ENCODE measurements at places on chromosomes 11 and 22. TPM values are rescaled to one million over a fixed set of nuclear protein-coding genes. Genes with fewer than 3 reads are reported as not detected.
A peak's percentile ranks its signal among the peaks of the same experiment; 100 is the strongest.

DNA sequence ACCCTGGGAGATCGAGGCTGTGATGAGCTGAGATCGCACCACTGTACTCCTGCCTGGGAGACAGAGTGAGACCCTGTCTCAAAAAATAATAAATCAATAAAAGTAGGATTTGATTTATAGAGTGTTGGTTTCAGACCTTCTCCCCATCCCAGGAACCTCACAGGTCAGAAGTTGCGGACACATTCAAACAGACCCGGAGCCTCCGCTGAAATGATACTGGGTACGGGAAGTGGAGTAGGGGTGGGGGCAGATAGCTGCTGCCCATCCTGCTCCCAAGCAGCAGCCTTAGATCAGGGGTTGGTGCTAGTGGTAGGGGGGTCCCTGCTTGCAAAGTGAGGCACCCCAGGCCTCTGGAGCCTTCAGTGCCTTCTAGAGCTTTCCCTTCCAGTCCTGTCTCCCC lies 7.8 kb downstream of the PRDM11 start:
- no peak overlapping the region for H3K4me3 ChIP-seq
- peak overlapping the region; percentile 47 for H3K27ac ChIP-seq
- DNase-seq = no peak
- peaks cover 85% of the 10 kb centered on the region for H3K4me1 ChIP-seq
- H3K36me3 ChIP-seq = no peaks in the 10 kb centered on the region
- no peaks in the 10 kb centered on the region for H3K27me3 ChIP-seq

The IPO7 gene
- 64.8 TPM for total RNA-seq

GRCh38 chr11:134939031-134939430 lies 527.0 kb upstream of the B3GAT1 start:
- H3K4me1 ChIP-seq = no peaks in the 10 kb centered on the region
- H3K4me3 ChIP-seq = no peak overlapping the region
- no peaks in the 10 kb centered on the region for H3K27me3 ChIP-seq
- H3K36me3 ChIP-seq = no peaks in the 10 kb centered on the region
- no peak overlapping the region for H3K27ac ChIP-seq
- DNase-seq = no peak

The OR2AG1 gene
- not detected for total RNA-seq

DNA sequence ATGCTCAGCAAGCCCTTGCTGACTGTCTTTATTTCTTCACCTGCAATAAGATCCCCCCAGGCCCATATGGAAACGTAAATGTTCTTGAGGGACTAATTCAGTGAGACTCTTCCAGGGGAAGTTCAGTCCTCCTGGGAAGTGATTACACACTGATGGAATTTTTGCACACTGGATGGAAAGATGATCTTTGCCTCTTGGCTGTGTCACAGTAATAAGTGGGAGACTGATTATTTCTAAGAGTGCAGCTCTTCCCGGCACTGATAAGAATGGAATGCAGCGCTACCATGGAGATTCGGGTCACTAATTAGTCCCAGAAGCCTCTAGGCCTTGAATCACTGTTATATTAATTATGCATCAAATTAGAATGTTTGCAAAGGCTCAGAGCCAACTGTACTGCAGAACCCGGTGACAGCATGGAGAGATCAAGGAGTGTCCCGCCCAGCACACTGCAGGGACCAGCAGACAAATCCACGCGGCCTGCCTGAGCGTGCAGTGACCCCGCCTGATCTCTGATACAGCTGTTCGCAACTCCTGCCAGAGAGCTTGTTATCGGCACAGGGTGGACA lies 178.3 kb downstream of the SNX19 start:
- H3K27ac ChIP-seq = no peak overlapping the region
- H3K4me1 ChIP-seq = peaks cover 14% of the 10 kb centered on the region
- no peaks in the 10 kb centered on the region for H3K36me3 ChIP-seq
- DNase-seq = no peak
- no peaks in the 10 kb centered on the region for H3K27me3 ChIP-seq

- H3K36me3 ChIP-seq = no peaks in the 10 kb centered on the region
- H3K27me3 ChIP-seq = no peaks in the 10 kb centered on the region
- H3K27ac ChIP-seq = peak overlapping the region; percentile 64
- H3K4me1 ChIP-seq = peaks cover 26% of the 10 kb centered on the region
- DNase-seq = no peak
These were observed 109.2 kb downstream of the CSNK2A3 start for GRCh38 chr11:11243590-11244469.

GRCh38 chr11:134330611-134331353 lies 1.0 kb upstream of the GLB1L2 start:
- peaks cover 22% of the 10 kb centered on the region for H3K4me1 ChIP-seq
- H3K36me3 ChIP-seq = no peaks in the 10 kb centered on the region
- DNase-seq = peak; percentile 74

- no peak for DNase-seq
- H3K4me1 ChIP-seq = no peaks in the 10 kb centered on the region
- H3K27me3 ChIP-seq = no peaks in the 10 kb centered on the region
- H3K27ac ChIP-seq = no peak overlapping the region
- H3K36me3 ChIP-seq = no peaks in the 10 kb centered on the region
- H3K4me3 ChIP-seq = no peak overlapping the region
These were observed 8.2 kb downstream of the RRAS2 start for GRCh38 chr11:14350716-14351238.

DNA sequence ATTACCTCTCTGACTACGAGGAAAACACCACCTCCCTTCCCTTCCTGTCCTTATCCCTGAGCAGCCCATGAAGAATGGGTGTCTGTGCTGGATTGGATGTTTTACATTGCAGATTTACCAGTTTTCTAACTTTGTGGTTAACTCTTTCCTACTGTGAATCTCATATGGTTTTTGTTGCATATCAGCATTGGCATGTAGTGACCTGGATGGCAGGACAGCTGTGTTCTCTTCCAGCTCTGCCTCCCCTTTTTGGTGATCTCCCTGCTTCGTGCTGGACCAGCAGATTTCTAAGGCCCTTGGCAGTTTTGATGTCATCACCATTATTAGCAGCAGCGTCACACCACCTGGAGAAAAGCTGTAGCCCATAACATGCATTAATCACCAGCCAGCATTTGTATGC lies 26.7 kb downstream of the OR6Q1 start:
- DNase-seq = no peak
- no peaks in the 10 kb centered on the region for H3K36me3 ChIP-seq
- no peaks in the 10 kb centered on the region for H3K4me1 ChIP-seq

The LRRC74B gene
- total RNA-seq = not detected

DNA sequence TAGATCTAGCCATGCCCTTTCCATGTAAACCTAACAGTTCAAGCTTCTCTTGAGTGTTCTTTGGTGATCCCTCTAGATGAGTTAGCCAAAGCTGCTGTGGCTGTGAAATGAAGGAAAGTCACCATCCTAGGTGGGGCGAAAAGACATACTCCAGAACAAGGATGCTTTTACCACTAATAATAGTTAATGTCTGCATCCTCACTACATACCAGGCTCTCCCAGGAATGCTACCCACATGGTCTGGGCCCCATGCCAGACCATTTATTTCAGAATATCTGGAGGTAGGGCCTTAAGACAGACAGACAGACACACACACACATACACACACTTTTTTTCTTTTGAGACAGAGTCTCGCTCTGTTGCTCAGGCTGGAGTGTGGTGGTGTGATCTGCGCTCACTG lies 14.7 kb downstream of the ABTB2 start:
- no peak overlapping the region for H3K27ac ChIP-seq
- H3K4me1 ChIP-seq = peaks cover 29% of the 10 kb centered on the region
- H3K27me3 ChIP-seq = no peaks in the 10 kb centered on the region
- DNase-seq = no peak
- no peaks in the 10 kb centered on the region for H3K36me3 ChIP-seq
- no peak overlapping the region for H3K4me3 ChIP-seq

GRCh38 chr22:50620593-50621355 lies 7.2 kb downstream of the ARSA start:
- peak overlapping the region; percentile 31 for H3K4me3 ChIP-seq
- H3K27ac ChIP-seq = no peak overlapping the region
- H3K27me3 ChIP-seq = no peaks in the 10 kb centered on the region
- DNase-seq = peak; percentile 82

- no peak overlapping the region for H3K27ac ChIP-seq
- no peaks in the 10 kb centered on the region for H3K36me3 ChIP-seq
- no peaks in the 10 kb centered on the region for H3K27me3 ChIP-seq
- no peak overlapping the region for H3K4me3 ChIP-seq
- DNase-seq = no peak
These were observed 53.5 kb downstream of the PRR5L start for GRCh38 chr11:36349351-36350136.

DNA sequence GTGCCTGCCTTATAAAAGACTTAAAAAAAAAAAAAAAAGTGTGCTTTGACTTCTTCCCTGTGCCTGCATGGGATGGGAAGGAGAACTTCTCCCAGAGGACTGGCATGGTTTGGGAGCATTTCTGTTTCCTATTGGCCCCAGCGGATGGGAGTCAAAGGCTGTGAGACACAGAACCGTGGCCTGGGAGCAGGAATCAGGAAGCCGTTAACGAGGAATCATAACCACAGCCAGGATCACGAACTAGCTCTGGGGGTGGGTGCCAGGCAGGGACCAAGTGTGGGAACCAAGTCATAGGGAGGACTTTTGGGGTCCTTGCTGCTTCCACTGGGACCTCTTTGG lies 526 bp downstream of the C1QTNF6 start:
- H3K36me3 ChIP-seq = no peaks in the 10 kb centered on the region
- H3K4me1 ChIP-seq = peaks cover 61% of the 10 kb centered on the region
- DNase-seq = no peak
- H3K4me3 ChIP-seq = peak overlapping the region; percentile 50
- H3K27ac ChIP-seq = peak overlapping the region; percentile 90
- H3K27me3 ChIP-seq = no peaks in the 10 kb centered on the region

The GSC2 gene
- not detected for total RNA-seq

- no peak overlapping the region for H3K27ac ChIP-seq
- no peak for DNase-seq
- H3K4me3 ChIP-seq = no peak overlapping the region
- H3K4me1 ChIP-seq = no peaks in the 10 kb centered on the region
- H3K36me3 ChIP-seq = no peaks in the 10 kb centered on the region
- no peaks in the 10 kb centered on the region for H3K27me3 ChIP-seq
These were observed 749.9 kb downstream of the METTL15 start for GRCh38 chr11:28858076-28858475.

The HEPN1 gene
- not detected for total RNA-seq

DNA sequence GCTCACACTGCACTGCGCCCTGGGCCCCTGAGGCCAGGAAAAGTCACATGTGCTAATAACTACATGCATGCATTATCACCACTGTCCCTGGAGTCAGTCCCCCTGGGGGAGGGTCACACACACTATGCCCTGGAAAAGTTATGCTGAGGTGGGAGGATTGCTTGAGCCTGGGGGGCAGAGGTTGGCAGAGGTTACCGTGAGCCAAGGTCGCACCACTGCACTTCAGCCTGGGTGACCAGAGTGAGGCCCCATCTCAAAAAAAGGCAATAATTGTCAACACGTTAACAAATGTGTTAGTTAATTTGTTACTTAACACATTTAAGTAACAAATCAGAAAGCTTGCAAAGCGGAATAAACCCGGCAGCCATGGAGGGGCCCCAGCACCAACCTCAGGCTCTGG lies 13.3 kb upstream of the SEC14L6 start:
- H3K36me3 ChIP-seq = no peaks in the 10 kb centered on the region
- no peaks in the 10 kb centered on the region for H3K4me1 ChIP-seq
- H3K27ac ChIP-seq = no peak overlapping the region

DNA sequence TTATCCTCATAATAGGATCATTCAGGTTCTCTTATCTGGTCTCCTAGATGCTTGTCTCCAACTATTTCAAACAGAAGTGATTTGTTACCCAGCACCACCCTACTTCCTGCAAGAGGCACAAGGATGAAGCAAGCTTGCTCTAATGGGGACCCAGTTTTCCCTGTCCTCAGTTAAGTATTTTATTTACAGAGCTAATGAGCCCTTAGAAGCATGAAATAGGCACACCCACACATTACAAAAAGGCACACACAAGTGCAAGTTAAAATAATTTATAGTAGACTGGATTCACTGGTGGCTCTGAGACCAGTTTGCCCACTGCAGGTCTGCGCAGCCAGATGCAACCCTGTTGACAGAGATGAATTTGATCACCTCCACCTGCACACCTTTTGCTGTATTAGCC lies 167.5 kb downstream of the KIRREL3 start:
- no peaks in the 10 kb centered on the region for H3K4me1 ChIP-seq
- H3K4me3 ChIP-seq = no peak overlapping the region
- H3K27me3 ChIP-seq = no peaks in the 10 kb centered on the region
- no peak overlapping the region for H3K27ac ChIP-seq

GRCh38 chr11:65887723-65888162 lies 528 bp downstream of the FIBP start:
- H3K27me3 ChIP-seq = no peaks in the 10 kb centered on the region
- peak overlapping the region; percentile 97 for H3K27ac ChIP-seq
- peaks cover 65% of the 10 kb centered on the region for H3K4me1 ChIP-seq
- H3K36me3 ChIP-seq = no peaks in the 10 kb centered on the region
- peak overlapping the region; percentile 86 for H3K4me3 ChIP-seq

DNA sequence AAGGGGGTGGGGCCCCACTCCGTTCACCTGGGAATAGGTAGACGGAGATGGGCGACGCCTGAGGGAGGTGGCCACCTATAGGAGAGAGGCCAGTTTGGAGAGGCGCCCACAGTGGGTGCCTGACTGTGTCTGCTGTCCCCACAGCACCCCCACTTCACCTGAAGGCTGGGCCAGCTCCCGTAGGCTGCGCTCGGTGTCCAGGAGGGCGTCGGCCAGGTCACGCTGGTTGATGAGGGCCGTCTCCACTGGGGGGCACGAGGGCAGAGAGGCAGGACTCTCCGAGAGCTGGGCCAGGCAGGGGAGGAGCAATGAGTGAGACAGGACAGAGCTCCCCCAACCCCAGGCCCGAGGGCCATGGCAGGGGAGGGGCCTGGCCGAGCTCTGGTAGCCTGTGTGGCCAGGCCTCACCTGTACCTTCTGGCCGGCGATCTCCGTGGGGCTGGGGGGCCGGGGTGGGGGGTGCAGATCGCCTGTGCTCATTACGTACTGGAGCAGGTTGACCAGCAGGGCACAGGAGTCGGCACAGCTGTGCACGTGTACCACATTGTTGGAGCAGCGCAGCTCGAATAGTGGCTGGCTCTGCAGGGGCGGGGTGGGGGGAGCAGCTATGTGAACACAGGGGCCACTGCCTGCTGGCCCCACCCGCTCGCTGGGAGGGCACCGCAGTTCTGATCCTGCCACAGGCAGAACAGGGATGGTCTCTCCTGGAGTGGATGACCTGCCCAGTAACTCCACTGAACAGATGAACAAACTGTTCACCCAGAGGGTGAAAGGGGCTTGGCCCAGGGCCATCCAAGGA lies 14.7 kb downstream of the ATG2A start:
- H3K4me1 ChIP-seq = no peaks in the 10 kb centered on the region
- no peak for DNase-seq
- no peaks in the 10 kb centered on the region for H3K36me3 ChIP-seq
- H3K27me3 ChIP-seq = no peaks in the 10 kb centered on the region

DNA sequence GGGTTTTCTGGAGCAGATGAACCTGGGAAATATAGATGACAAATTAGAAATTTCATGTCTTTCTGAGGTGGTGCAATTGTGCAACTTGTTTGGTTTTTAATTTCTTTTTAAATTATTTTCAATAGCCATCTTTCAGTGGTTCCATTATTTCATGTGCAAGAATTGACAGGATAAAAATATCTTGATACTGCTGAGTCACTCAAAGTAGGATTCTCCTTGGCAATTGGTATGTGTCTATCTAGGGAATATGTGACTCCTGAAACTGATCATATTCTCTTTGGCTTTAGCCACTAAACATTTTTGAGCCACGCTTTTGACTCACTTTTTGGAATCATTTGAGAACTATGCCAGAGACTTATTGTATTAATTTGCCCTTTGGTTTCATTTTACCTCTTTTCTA lies 331.5 kb downstream of the KCNA4 start:
- H3K4me3 ChIP-seq = no peak overlapping the region
- H3K36me3 ChIP-seq = no peaks in the 10 kb centered on the region
- H3K27me3 ChIP-seq = no peaks in the 10 kb centered on the region
- no peak overlapping the region for H3K27ac ChIP-seq
- no peak for DNase-seq
- no peaks in the 10 kb centered on the region for H3K4me1 ChIP-seq

GRCh38 chr11:7898666-7899283 lies 32.3 kb downstream of the OR10A6 start:
- no peaks in the 10 kb centered on the region for H3K4me1 ChIP-seq
- no peak for DNase-seq
- H3K4me3 ChIP-seq = no peak overlapping the region
- H3K27ac ChIP-seq = no peak overlapping the region

The PGGHG gene
- 46.7 TPM for total RNA-seq

Data from vagina (tissue), 2 donors.